Mammary epithelial cell (primary cell): ENCODE measurements at places on chromosomes 3 and 15. TPM values are rescaled to one million over a fixed set of nuclear protein-coding genes. Genes with fewer than 3 reads are reported as not detected.

GRCh38 chr3:79661896-79662295 lies 105.9 kb downstream of the ROBO1 start:
- DNase-seq = no peak

- DNase-seq = no peak
Measured at GRCh38 chr15:36178303-36178633, 401.2 kb upstream of the CDIN1 start.

The LOXL1 gene
- 2.3 and 5.0 TPM in 2 replicates for total RNA-seq

- no peak for DNase-seq
Measured at GRCh38 chr3:58474348-58474911, 17.5 kb upstream of the KCTD6 start.

The ARHGAP31 gene
- total RNA-seq = 11.5 TPM

GRCh38 chr3:32296251-32297204 lies 58.0 kb downstream of the CMTM8 start:
- peak; percentile 75 for DNase-seq
